ENCODE measurements at places on chromosomes 6 and 20. TPM values are rescaled to one million over a fixed set of nuclear protein-coding genes. Genes with fewer than 3 reads are reported as not detected.

Gene LY6G5B
- total RNA-seq, result 2.2 TPM

DNA sequence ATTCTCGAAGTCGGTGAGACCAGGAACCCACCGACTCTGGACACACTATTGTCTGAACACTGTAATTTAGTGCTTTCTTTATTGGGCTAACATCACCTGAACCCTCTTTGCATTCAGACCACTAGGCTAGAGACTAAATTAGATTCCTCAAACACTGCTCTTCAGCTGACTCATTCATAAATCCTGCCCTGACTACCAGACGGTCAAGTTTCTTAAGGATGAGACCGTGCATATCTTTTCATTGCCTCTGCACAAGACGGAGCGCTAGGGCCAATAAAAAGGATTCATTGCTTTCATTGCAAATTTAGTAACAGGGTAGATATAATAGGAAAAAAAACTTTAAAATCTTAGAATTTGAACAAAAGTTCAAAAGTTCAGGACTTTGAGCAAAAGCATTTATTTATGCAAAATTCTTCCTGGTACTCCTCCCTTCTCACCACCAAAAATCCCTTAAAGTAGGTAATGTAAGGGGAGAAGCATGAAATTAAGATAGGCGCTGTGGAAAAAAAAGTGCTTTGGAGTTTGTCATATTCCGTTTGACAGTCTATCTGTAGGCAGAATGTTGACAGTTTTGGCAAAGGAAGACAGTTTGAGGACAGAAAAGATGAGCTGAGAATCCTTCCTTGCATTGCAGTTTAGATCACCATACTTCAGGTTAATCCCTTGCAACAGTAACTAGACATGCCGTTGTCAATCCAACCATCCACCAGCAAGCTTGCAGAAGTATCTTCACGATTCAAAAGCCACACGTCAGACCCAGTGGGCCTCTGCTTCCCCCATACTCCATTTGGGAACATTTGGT lies 328.6 kb upstream of the JARID2 start:
- H3K4me3 ChIP-seq, result no peak overlapping the region
- H3K4me1 ChIP-seq, result peaks cover 5% of the 10 kb centered on the region
- H3K36me3 ChIP-seq, result no peaks in the 10 kb centered on the region
- DNase-seq, result peak; percentile 78
- H3K27ac ChIP-seq, result no peak overlapping the region

- DNase-seq, result no peak
- no peak overlapping the region for H3K27ac ChIP-seq
- H3K4me1 ChIP-seq, result no peaks in the 10 kb centered on the region
- peaks cover 6% of the 10 kb centered on the region for H3K27me3 ChIP-seq
- H3K36me3 ChIP-seq, result no peaks in the 10 kb centered on the region
Measured at GRCh38 chr20:10061641-10062040, 26.9 kb downstream of the ANKEF1 start.

Gene SNAI1
- 0.54 TPM for total RNA-seq

DNA sequence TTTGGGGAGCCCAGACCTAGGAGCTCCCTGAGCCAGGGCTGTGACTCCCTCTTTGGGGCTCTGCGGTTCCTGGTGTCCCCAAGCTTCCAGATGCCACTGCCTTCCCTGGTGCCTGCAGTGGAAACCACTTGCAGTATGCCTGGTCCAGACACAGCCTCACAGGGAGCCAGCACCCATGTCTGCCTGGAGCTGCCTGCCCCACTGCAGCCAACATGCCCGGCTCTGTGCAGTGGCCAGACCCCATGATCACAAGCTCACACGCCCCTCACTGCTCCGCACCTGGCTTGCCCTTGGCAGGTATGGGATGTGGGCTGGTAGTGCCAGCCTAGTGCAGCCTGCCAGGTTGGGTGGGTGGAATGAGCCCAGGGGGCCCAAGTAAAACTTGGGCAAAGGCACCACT lies 644.8 kb downstream of the HTR1B start:
- H3K36me3 ChIP-seq, result no peaks in the 10 kb centered on the region
- no peaks in the 10 kb centered on the region for H3K4me1 ChIP-seq
- H3K27me3 ChIP-seq, result no peaks in the 10 kb centered on the region
- DNase-seq, result no peak

DNA sequence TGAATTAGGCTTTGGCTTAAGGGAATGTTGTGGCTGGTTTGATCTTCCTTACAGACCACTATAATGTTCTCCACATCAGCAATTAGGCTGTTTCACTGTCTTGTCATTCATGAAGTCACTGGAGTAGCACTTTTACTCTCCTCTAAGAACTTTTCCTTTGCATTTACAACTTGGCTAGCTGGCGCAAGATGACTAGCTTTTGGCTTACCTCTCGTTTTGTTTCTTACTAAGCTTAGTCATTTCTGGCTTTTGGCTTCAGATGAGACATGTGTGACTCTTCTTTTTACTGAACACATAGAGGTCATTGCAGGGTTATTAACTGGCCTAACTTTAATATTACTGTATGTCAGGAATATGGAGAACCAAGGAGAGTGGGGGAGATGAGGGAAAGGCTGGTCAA lies 143.2 kb downstream of the PTCHD4 start:
- H3K27ac ChIP-seq, result no peak overlapping the region
- no peak overlapping the region for H3K4me3 ChIP-seq
- no peaks in the 10 kb centered on the region for H3K27me3 ChIP-seq
- H3K36me3 ChIP-seq, result no peaks in the 10 kb centered on the region
- no peaks in the 10 kb centered on the region for H3K4me1 ChIP-seq
